ENCODE measurements at places on chromosomes 1 and 21.

DNA sequence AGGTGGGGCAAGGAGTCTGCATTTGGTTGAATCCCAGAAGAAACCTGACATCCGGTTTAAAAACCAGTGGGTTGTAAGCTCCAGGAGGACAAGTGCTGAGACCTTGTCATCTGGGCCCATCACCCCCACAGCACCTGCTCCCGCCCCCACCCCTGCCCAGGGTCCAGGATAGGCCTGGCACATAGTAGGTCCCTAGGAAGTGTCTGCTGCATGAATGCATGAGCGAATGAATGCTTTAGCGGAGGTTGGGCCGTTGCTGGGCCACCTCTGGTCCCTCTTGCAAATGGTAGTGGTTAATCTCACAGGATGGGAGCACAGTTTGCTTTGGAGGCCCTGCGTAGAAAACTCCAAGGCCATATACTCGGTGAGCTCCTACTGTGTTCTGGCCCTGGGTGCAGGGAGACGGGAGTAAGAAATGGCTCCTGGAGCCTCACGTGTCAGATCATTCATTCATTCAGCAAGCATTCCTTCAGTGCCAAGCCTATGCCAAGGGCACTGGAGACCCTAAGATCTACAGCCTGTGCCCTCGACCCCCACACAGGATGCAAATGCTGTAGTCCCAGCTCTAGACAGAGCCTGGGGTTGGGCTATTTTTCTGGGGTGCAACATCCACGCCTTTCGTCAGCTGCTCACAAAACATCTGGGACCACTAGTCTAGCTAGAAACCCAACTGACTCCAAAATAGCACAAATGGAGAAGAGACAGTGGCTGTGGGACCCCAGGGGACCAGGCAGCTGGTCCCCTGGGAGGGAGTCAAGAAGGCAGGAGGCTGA, 28.9 kb downstream of the EPHA2 start:
- no peak overlapping the region for H3K4me3 ChIP-seq
- DNase-seq: no peak
- H3K4me1 ChIP-seq: peaks cover 11% of the 10 kb centered on the region
- no peaks in the 10 kb centered on the region for H3K27me3 ChIP-seq

GRCh38 chr1:155012776-155013602, 10.4 kb downstream of the ZBTB7B start:
- H3K4me1 ChIP-seq: peaks cover 84% of the 10 kb centered on the region
- H3K27me3 ChIP-seq: no peaks in the 10 kb centered on the region
- H3K36me3 ChIP-seq: peaks cover 21% of the 10 kb centered on the region
- H3K27ac ChIP-seq: peak overlapping the region; percentile 48
- no peak for DNase-seq
- H3K4me3 ChIP-seq: no peak overlapping the region

DNA sequence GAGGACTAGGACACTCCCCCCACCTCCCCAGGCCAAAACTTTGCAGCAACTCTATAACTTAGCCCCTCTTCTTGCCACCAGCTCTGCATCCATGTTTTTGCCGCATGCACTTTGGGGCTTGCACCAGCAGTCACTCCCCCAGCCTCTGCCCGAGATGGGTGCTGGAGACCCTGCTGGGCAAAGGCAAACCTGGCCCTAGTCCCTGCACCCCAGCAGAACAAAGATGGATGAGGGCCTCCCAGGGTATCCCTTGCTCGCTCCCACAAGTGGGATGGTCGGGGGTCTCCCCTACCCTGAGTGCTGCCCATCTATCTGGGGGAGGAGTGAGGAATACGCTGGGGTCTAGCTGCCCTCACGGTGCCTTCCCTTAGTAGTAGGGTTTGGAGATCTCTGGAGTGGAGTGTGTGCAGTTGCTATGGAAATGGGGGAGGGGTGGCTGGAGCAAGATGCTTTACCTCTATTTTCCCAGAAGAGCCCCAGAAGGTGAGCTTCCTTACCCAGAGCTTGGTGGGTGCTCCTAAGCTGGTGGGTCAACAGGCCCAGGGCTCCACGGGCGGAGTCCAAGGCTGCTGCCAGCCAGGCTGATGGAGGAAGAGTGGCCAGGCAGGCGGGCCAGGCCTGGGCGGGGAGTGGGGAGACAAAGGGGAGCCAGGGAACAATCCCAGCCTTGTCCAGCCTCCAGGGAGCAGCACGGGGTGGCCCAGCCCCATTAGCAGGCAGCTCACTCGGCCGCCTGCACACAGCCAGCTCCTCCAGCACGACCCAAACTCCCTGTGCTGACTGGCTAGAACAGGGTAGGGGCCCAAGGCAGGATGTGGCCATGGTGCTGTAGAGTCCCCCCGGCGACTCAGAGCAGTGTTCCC, at the start of gene PAQR6:
Gene PAQR6 (minus strand): TSS at position 597 of the 863 bp plus-strand sequence. CDS start 1,325 bp downstream, outside the sequence.
- no peaks in the 10 kb centered on the region for H3K27me3 ChIP-seq
- peaks cover 52% of the 10 kb centered on the region for H3K4me1 ChIP-seq
- no peak for DNase-seq

DNA sequence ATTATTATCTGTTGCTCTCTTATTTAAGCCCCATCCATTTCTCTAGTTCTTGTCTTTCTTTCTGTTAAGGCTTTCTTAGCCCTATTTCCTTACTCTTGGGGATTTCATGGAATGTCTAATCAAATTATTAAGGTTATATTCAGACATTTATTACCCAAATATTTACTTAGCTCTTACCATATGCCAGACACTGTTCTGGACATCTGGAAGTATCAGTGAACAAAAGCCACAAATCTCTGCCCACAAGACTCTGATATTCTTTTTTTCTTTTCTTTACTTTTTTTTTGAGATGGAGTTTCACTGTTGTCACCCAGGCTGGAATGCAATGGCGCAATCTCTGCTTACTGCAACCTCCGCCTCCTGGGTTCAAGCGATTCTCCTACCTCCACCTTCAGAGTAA, 74.3 kb upstream of the NBL1 start:
- no peaks in the 10 kb centered on the region for H3K4me1 ChIP-seq
- no peaks in the 10 kb centered on the region for H3K36me3 ChIP-seq
- no peak overlapping the region for H3K4me3 ChIP-seq
- DNase-seq: no peak

GRCh38 chr1:64492424-64492823, 22.5 kb downstream of the CACHD1 start:
- no peaks in the 10 kb centered on the region for H3K36me3 ChIP-seq
- peaks cover 7% of the 10 kb centered on the region for H3K4me1 ChIP-seq

- DNase-seq: no peak
- H3K27me3 ChIP-seq: no peaks in the 10 kb centered on the region
- no peak overlapping the region for H3K4me3 ChIP-seq
- peaks cover 66% of the 10 kb centered on the region for H3K4me1 ChIP-seq
- H3K27ac ChIP-seq: peak overlapping the region; percentile 82
- peaks cover 39% of the 10 kb centered on the region for H3K36me3 ChIP-seq
Measured at GRCh38 chr1:147648933-147649332, 21.4 kb downstream of the ACP6 start.

- no peak overlapping the region for H3K4me3 ChIP-seq
- H3K36me3 ChIP-seq: no peaks in the 10 kb centered on the region
- no peak overlapping the region for H3K27ac ChIP-seq
- no peaks in the 10 kb centered on the region for H3K27me3 ChIP-seq
Measured at GRCh38 chr1:6473974-6474814, 8.2 kb upstream of the TNFRSF25 start.

DNA sequence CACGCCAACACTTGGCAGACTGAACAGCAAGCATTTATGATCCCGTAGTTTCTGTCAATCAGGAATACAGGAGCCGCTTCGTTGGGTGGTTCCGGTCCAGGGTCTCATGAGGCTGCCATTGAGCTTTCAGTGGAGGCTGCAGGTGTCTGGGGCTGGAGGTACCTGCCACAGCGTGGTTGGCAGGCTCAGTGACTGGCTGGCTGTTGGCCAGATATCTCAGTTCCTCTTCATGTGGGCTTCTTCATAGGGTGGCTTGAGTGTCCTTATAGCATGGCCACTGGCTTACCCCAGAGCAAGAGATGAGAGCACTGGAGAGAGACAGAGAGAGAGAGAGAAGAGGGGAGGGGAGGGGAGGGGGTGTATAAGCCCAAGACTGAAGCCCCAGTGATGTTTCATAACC, 29.3 kb downstream of the PIK3CD start:
- H3K27ac ChIP-seq: peak overlapping the region; percentile 65
- no peak overlapping the region for H3K4me3 ChIP-seq
- H3K4me1 ChIP-seq: peaks cover 71% of the 10 kb centered on the region
- DNase-seq: no peak

DNA sequence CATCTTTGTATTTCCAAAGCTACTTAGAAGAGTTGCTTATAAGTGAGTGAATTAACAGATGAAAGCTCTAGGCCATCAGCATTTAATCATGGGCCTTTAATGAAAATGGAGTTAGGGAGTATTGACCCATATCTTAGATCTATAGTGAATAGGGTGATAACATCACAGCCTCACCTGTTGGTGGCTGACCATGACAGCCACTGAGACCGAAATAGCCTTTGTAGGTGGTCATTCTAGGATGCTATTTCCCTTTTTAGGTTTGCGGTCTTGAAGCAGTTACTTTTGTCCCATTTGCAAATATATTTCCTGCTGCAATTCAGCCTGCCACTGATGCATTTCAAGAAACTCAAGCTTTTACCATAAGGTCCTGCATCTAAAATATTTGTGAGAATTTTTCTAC, 410.1 kb upstream of the LYPLAL1 start:
- H3K36me3 ChIP-seq: no peaks in the 10 kb centered on the region
- H3K4me3 ChIP-seq: no peak overlapping the region
- DNase-seq: no peak
- no peaks in the 10 kb centered on the region for H3K4me1 ChIP-seq
- H3K27me3 ChIP-seq: no peaks in the 10 kb centered on the region

DNA sequence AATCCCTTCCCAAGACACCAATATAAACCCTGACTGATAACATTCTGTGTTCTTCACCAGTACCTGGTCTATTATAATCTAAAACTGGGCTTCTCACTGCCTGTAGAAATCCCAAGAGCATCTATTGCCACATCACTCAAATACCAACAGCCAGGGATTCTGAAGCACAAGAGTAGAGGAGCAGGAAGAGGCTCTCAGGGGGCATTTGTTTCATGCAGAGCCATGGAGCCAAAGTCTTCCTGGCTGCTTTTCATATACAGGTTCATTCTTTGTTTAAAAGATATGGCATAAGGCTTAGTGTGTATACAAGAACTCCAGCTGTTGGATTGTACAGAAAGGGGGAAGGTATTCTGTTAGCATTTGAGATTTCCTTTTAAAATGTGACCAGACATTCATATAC, 38.2 kb upstream of the USH2A start:
- no peaks in the 10 kb centered on the region for H3K27me3 ChIP-seq
- no peak for DNase-seq
- no peak overlapping the region for H3K27ac ChIP-seq

GRCh38 chr1:209584231-209584672, 738 bp downstream of the CAMK1G start:
- peaks cover 16% of the 10 kb centered on the region for H3K27me3 ChIP-seq
- no peak for DNase-seq
- H3K4me3 ChIP-seq: no peak overlapping the region
- H3K4me1 ChIP-seq: no peaks in the 10 kb centered on the region

GRCh38 chr1:189939967-189940366, 537.7 kb downstream of the BRINP3 start:
- H3K4me3 ChIP-seq: no peak overlapping the region
- no peaks in the 10 kb centered on the region for H3K36me3 ChIP-seq
- no peak for DNase-seq

DNA sequence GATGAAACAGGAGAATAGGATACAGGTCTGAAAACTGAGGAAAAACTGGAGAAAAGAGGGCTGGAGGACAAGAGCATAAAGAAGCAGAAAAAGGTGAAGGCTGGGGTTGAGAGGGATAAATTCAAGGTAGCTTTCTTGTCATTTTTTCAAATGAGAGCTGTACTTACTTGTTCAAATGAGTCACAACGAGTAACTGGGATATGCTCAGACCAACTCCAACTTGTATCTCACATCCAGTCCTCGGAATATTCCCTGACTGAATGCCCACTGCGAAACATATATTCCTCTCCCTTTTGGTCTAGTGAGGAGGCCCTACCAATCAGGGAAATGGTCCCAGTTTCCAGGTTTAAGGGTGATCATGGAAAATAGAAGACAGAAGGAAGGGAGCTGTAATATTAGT, 343.4 kb downstream of the HHIPL2 start:
- H3K4me3 ChIP-seq: no peak overlapping the region
- DNase-seq: no peak
- H3K27me3 ChIP-seq: no peaks in the 10 kb centered on the region
- no peaks in the 10 kb centered on the region for H3K36me3 ChIP-seq
- H3K4me1 ChIP-seq: no peaks in the 10 kb centered on the region

DNA sequence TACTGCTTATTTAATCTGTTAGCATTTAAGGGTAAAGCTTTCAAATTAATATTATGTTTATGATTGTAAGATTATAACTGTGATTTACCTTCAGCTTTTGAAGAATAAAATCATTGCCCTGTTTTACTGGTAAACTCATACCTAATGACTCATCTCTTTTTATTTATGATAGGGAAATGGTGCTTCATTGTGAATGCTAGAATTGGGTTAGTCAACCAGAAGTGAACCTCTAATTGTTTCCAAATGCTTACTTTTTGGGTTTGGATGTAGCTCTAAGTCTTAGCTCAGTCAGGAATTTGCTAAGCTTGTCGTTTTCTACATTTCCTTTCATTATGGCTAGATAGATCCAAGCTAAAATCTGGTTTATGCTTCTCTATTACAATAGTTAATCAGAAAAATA, 59.4 kb downstream of the SLC30A7 start:
- H3K36me3 ChIP-seq: peaks cover 49% of the 10 kb centered on the region
- no peak overlapping the region for H3K27ac ChIP-seq
- H3K27me3 ChIP-seq: no peaks in the 10 kb centered on the region
- peaks cover 24% of the 10 kb centered on the region for H3K4me1 ChIP-seq
- H3K4me3 ChIP-seq: no peak overlapping the region

DNA sequence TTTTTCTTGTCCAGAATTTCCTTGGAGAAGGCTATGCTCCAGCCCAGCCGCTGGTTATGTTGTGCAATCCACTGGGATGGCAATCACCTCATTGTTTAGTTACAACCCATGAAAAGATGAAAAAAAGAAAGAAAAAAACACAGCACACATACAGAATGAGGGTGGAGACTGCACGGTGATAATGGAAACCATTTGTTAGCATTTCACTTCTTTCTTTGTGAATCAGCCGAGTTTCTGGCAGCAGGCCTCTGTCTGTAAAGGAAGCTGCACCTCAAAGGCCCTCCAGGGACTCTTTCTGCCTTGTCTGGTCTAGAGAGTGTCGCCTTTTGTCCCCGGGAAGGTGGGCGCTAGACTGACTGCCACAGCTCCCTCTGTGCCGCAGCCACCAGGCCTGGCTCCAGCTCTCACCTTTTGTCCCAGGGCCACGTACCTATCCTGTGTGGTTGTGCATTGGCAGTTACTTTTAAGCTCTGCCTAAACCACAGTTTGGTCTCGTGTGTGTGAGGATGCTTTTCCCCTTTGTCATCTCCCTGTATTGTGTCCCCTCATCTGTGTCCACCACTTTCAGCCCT, 35.6 kb downstream of the NGF start:
- no peak overlapping the region for H3K27ac ChIP-seq

Measured in activated CD8-positive, alpha-beta T cell treated with anti-CD3 and anti-CD28 coated beads, Interleukin-2, amount 10 ng/mL, durations not matched to agents 7 days and 5 days (primary cell).